GM04504 (cell line): ENCODE measurements at places on chromosomes 6 and 20.

DNA sequence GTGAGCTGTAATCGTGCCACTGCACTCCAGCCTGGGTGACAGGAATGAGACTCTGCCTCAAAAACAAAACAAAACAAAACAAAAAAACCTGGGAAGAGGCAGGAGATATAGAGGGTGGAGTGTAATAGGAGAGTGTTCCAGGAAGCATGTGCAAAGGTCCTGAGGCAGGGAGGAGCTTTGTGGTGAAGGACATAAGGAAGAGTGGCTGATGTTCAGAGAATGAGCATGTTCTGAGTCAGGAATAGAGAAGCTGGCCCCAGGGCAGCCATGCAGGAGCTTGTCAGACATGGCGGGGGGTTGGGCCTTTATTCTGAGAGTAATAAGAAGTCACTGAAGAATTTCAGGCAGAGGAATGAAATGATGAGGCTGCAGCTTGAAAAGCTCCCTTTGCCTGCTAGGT lies 337.0 kb downstream of the CDH26 start:
- DNase-seq = no peak

GRCh38 chr6:63268574-63268973 lies 51.2 kb downstream of the LGSN start:
- DNase-seq = no peak

DNA sequence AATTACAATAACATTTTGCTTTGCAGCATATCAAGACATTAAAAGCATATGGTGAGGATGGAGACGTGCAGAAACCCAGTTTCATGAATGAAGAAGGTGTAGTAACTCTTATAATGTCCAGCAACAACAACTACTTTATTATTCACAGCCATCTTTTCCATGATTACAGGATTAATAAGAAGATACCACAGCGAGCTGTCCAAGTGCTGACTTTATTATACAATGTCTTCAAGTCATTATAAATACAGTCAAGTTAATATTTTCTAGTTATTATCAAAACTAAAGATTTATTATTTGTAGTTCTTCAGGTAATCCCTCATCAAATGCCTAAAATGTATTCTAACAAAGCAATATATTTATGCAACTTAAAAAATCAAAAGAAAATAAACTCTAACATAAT lies 2.5 kb upstream of the KHDRBS2 start:
- no peak for DNase-seq

DNA sequence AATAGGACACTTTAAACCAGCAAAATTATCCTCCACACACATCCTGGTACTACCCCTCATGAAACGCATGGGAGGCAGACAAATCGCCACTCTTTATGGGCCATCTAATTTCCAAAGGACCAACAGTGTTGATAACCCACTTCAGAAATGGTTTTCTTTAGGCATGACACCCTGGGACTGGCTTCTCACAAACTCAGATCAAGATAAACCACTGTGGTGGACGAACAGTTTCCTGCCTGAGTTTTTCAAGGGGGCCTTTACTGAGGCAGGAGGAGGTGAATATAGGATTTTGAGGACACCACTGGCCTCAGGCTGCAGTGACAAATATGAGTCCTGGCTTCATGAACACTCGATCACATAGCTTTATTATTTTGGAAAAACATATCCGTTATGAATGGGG lies 26.0 kb downstream of the TRAM2 start:
- no peak for DNase-seq

DNA sequence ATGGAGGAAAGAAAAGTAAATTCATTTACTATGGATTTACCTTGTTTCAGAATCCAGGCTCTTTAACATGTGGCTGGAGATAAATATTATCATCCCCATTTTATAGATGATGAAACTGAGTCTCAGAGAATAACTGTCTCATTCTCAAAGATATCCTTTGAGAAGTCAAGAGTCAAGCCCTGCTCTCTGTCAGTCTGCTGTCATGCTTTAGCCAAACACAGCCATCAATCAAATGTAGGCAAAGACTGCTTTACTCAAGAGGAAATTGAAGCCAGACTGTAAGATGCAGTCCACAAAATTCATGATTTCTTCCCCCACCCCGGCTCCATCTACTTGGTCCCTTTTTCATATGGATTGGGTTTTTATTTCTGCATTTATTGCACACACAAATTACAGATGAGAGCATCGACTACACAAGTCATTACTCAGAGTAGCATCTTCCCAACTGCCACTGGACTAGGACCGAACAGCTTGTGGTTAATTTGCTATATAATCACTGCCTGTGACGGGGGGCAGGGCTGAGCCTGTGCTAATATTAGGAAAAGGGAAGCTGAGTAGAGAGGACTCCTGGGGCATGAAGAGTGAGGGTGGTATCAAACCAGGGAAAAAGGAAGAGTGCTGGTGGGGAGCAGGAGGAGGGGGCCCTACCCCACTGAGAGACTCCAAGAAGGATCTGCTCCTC lies 102.7 kb upstream of the TOP1 start:
- DNase-seq = no peak

DNA sequence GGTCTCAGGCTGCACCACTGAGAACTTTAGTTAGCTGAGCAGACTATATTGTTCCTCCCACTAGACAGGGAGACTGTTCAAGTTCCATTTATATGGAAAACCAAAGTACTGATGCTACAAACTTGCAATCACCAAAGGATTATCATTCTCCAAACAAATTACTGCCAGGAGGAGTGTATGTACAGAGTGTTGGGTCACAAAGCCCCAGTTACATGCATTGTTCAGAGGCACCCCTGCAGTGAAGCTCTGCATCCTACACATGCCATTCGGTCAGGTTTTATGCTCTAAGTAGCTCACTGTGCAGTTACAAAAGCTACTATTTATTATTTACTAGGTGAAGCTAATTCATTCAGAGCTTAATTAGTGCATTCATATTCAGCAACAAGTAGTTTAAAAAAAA lies 75.8 kb downstream of the SMLR1 start:
- no peak for DNase-seq
